Stimulated activated CD4-positive, alpha-beta T cell treated with anti-CD3 and anti-CD28 coated beads, TNF-alpha, amount 100 ng/mL, for 24 hours (primary cell): ENCODE measurements at places on chromosomes 16 and 17.

- DNase-seq, result no peak
Observed at GRCh38 chr17:71942626-71943025, 178.2 kb upstream of the SOX9 start.

DNA sequence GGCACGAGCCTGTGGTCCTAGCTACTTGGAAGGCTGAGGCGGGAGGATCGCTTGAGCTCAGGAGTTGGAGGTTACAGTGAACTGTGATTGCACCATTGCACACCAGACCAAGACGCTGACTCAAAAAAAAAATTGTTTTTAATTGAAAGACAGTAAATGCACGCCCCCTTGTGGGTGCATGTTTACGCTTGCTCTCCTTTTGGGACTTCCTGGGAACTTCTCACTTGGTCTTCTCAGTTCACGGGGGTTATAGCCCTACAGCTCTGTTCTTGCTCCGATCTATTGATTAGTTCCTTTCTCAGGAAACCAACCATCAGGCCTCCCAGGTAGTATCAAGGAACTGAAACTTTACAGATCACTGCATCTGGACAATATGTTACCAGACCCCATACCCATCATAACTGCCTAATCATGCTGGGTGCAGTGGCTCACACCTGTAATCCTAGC, 14.2 kb upstream of the RIPOR1 start:
- peak; percentile 78 for DNase-seq

GRCh38 chr17:17844500-17844899, 7.7 kb upstream of the SREBF1 start:
- DNase-seq, result no peak

- no peak for DNase-seq
Observed at GRCh38 chr17:52724578-52724977, 566.1 kb upstream of the CA10 start.

DNA sequence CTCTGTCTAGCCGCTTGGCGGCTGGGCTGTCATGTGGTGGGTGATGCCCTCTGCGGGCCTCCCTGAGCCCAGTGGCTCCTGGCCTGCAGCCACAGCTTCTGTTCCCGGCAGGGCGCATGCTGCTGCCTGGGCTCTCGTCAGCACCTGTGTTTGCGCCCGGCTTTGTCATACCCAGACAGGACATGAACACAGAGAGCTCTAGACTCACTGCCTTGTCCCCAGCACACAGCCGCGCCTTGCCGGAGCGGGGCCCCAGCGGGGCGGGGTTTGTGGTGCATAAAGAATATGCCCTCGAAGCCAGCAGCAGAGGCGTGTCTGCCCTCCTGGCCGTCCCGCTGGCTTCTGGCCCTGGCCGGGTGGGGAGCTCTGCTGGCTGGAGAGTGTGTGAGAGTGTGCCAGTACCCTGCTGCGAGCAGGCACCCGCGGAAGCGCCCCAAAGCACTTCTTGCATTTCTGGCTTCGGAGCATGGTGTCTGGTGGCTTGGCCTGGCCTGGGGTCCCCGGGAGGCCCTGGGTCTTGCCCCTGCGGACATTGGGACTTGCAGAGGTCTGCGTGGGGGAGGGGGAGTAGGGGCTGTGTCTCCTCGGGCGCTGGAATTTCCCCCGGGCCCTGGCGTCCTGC, 14.4 kb downstream of the ASPSCR1 start:
- no peak for DNase-seq

DNA sequence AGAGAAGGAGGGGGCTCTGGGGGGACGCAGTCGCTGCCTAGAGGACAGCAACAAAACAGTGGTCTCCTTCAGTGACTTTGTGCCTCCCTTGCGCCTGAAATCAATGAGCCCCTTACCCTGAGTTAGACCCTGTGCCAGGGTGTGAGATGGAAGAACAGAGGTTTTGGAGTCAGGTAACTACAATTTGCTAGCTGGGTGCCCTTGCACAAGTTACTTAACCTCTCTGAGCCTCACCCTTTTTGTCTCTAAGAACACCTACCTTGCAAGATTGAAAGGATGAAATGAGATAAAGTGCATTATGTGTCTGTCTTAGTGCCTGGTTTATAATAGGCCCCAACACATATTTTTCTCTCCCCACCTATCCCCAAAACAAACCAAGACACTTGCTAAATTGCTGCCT, 9.9 kb downstream of the RND2 start:
- no peak for DNase-seq

DNA sequence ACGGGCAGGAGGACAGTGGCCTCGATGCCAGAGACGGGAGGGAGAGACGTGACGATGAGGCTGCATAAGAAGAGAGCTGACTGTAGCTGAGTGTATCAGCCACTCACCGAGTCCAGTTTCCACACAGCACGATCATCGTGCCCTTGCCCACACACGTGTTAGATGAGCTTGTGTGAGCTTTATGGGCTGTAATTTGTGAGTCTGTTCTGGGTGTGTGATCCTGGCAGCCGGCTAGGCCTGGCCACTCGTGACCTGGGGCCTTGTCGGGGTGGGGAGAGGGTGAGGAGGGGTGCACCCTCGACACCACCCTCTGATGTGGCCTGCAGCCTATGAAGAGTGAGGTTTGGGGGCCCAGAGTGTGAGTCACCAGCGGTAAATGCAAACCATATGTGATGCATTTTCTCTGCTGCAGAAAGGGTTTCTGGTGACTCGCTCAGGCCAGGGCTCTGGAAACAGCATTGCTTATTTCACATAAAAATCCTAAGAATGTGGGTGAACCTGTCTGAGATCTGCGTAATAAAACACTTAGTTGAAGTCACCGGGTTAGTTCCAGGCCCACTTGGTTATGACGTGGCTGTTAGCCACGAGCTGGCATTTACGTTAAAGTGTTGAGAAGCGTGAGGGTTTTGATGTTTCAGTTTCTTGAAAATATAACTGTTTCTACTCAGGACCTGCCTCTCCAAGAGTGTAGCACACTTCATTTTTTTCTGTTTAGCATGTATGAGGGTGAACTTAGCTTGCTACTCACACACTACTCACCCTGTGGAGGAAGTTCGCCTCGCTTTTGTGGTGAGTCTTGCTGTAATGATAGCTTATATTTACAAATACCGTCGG, 4.2 kb downstream of the METRNL start:
- no peak for DNase-seq

GRCh38 chr16:29845656-29846055, 17.4 kb downstream of the CDIPT start:
- DNase-seq, result no peak

DNA sequence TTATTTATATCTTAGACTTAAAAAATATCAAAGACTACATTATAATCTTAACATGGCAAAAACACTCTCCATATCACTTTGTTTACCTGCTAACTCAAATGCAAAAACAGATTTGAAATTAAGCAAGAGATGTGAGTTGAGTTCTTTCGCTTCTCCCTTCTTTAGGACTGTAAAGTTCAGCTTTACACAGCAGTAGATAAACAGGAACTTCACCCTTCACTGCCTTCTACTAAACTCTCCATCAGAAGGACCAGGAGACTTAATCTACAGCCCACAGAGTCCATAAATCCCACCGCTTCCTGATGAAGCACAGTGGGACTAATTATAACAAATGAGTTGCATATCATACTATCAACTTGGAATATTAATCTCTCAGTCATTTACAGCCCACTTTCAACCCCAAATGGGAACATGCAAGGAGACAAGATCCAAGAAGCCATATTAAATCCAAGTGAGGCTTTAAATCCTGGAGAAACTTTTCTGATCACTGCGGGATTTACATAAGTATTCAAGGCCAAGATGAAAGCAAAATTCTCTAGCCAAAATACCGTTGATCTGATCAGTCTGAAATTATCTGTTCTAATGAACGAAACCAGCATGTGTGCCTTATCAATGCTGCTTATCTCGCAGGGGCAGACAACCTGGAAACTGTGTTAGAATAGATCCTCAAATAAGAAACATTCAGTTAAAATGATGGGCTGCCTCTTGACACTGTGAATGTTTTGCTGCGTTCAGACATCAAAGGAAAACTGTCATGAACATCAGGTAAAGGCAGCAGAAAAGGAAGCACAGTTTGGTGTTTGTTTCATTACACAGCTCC, 1.6 kb downstream of the AMFR start:
- no peak for DNase-seq

DNA sequence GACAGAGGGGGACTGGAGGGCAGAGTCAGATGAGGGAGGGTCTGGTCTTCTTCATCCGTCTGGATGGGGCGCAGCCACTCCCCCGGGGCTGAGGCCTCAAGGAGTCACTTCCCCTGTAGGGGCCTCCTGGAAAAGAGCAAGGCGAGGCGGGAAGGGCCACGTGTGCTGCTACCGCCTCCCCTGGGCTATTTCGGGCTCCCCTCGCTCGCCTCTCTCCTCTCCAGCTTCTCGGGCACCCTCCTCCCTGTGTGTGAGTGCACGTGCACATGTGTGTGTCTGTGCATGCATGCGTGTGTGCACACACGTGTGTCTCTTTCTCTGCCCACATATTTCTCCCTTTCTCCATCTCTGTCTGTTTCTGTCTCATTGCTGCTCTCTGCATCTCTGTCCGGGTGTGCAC, 10.1 kb downstream of the GSG1L start:
- no peak for DNase-seq

- DNase-seq, result no peak
Observed at GRCh38 chr17:48442819-48443218, 12.8 kb upstream of the SKAP1 start.

DNA sequence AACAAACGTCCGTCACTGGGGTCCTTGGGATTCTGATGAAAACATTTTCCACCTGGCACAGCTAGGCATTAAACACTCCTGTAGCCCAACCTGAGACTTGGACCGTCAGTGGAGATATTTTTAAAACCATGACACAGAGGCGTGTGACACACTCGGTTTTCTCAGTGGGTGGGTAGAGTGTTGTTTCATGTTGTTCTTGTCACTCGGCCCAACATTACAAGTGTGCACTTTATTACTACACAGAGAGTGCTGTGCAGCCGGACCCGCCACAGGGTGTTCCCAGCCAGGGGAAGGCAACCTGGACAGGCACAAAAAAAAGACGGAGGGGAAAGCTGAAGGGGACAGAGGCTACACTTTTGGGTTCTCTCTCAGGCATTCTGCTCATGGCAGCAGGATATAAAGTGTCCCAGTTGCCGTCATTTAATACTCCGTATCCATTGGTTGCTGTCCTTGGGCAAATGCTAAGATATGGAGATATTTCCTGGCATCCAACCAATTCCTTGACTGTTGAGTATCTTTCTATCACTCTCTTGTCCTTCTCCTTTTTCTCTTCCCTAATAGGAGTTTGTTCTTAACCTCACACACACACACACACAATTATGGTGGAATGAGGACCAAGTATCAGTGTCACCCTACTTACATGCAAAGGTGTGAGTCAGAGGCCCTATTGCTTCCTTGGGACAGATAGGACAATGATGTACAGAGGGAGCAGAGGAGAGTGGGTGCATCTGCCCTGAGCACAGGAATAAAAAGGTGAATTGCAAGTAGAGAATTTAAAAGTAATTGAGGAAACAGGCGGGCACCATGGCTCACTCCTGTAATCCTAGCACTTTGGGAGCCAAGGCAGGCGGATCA, 154.1 kb upstream of the SOX9 start:
- no peak for DNase-seq

DNA sequence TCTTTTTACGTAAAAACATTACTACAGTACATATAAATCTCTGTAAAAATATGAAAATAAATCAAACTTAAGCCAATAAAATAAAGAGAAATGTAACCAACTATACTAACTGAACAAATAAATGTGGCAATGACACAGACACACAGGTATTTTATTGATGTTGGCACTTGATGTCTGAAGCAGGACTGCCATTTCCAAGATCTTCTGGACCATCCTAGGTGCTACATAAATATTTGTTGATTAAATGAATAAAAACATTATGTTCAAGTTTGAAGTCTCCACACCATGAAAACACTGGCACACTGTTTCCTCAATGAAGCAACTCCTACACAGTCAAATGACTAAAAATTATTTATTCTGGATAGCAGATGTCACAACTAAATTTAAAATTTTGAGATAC, 106.9 kb downstream of the NCOR1 start:
- no peak for DNase-seq
